MM.1S (cell line): ENCODE measurements at places on chromosomes 1 and 21.

- no peak for DNase-seq
Measured at GRCh38 chr1:110345480-110345879, 6.3 kb downstream of the RBM15 start.

GRCh38 chr1:182392050-182393028 is 749 bp upstream of the GLUL start:
- no peak for DNase-seq

GRCh38 chr1:192277635-192278034 is 39.2 kb upstream of the RGS21 start:
- no peak for DNase-seq

DNA sequence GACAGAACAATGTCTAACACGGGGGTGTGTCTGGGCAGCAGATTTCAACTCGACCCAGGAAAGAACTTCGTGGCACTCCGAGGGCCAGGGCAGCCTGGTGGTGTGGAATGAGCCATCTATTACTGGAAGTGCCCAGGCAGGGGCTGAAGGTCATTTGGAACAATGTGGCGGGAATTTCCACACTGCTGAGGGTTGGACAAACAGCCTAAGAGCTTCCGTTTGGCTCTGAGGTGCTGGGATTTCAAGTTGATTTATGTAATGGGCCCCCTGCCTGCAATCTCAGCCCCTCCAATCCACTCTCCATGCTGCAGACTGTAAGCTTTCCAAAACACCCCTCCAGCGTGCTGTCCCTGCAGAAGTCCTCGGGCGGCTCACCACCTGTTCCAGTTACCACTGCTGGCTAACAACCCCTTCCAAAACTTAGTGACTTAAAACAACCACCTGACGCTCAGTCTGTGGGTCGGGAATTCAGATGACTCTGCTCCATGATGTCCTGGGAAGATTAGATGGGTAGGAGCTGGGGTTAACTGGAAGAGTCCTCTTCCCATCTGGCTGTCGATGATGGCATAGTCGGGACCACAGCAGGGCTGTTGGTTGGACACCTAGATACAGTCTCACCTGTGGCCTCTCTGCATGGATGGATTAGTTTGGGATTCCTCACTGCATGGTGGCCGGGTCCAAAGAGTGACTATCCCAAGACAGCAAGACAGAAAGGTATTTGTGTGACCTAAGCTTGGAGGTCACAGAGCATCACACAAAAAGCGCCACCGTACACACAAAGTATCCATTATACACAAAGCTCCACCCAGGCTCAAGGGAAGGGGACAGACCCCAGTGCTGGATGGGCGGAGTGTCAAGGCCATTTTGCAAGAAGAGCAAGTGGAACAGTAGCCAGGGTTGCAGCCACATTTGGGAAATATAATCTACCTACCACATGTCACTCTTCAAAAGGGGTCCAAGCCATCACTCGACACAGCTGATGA is 89.7 kb upstream of the IFFO2 start:
- no peak for DNase-seq

DNA sequence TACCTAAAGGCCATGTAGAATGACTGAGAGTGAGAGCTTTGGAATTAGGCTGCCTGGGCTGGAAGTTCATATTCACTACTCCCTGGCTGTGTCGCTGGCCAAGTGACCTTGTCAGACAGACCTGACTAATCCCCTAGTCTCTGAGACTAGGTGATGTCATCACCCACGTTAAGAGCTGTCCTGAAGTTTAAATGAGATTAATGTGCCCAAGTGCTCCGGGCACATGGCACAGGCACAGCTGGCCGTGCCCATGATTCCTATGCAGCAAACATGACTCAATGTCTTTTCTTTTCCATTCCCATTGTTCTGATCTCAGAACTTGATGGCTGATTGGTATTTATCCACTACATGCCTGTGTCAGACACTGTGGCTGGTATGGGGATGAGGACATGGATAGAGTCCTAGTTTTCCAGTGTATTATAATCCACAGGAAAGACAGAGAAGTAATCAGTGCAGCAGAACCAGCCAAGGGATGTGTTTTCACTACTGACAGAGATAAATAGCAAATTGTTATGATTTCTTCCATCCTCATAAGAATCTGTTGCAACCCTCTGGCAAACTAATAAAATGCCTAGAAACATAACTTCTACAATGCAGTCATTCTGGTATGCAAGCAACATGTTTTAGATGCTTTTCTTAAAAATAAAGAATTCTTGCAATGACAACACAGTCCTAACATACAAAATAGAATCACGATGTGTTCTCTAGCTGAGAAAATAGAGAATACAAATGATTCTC is 180.9 kb downstream of the PCP4 start:
- no peak for DNase-seq

DNA sequence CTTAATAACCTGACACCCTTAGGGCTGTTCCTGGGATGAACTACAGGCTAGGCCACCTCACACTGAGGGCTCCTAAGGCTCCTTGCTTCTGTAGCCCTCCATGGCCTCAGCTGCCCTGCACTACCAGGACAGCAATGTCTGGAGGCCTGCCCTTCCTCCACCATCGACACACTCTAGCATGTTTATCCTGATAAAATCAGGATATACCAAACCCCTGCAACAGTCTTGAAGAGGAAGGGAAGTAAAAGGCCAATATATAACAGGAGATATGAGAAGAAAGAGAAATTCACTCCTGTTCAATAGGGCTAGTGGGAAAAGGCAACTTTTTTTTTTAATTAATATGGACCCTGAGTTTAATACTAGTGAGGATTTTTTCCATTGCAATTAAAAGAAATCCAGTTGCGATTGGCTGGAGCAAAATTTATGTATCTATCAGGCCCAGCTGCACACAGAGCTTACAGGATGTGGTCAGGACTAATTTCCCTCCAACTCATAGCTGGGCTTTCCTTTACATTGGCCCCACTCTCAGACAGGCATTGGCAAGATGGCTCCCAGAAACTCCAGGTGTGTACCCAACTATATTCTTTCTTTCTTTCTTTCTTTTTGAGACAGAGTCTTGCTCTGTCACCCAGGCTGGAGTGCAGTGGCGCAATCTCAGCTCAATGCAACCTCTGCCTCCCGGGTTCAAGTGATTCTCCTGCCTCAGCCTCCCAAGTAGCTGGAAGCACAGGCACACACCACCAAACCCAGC is 13.5 kb upstream of the ATP2B4 start:
- DNase-seq, result peak; percentile 86

DNA sequence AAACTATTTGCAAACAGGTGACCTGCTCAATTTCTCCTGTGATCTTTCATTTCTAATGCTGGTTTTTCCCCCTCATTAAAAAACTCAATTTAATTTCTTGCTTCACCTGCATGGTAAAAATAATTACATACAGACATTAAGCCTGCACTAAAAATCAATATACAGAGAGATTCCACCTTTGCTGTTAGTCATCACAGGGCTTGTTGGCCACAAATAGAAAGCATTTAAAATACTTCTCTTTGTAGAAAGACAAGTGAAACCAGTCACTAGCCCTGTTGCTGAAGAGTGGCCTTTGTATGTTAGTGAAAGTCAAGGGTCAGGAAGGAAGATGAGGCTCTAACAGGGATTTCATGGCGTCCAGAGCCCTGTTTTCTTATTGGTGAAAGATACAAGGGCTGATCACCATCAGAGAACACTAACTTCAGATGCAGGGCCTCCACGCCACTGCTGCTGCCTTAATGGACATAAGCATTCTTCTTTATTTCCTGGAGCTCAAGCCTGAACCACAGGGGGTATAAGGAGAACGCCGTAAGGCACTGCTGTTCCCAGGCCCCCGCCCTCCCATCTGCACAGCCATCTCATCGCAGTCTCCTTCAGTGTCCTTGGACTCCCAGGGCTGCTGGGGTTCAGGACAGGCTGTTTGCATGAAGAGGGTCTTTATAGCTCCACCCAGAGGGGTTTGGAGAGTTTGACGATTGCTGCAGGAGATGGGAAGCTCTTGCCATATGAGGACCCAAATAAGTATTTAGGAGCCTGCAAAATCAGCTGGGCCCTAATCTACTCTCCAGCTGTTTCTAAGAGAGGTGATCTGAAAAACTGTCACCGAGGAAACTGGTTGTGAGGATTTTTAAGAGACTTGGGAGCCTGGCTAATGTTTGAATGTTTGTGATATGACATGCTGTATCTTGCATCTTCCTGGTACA is 117.3 kb upstream of the IRF2BP2 start:
- DNase-seq, result peak; percentile 60

DNA sequence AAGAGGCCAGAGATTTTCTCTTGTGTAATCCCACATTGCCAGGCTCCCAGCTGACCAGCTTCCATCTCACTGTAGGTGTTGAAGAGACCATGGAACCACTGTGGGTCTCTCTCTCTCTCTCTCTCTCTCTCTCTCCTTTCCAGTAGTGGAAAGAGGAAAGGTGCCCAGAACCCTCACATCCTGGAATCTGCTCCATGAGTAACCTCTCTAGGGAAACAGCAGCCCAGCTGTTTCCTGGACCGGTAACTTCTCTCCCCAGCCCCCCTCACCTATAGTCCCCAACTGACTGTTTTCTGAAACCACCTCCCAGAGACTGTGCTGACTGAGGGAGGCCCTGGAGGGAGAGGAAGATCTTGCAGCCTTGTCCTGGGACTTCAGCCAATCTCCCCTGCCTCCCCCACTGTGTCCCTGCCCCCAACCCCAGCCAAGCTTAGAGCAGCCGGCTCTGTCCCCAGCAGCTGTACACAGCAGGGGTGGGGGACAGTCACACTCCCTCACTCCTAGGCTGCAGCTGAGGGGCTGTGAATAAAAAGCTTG is 20.6 kb upstream of the SLC45A3 start:
- DNase-seq, result no peak

DNA sequence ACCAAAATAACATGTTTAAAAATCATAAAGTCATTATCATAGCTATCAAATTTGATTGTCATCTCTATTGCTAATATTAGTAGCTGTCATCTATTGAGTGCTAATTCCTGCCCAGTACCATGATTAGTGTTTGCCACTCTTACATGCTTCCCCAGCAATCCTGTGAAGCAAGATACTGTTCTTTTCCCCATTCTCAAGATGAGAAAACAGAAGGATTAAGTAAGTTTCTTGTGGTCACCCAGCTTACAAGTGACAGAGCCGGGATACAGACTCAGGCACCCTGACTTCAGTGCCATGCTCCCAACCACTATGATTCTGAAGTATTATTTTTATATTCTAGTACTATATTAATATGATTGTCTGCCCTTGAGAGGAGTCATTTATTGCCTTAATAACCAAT is 36.5 kb downstream of the LRRC8C start:
- peak; percentile 18 for DNase-seq

- no peak for DNase-seq
Measured at GRCh38 chr1:109636201-109636952, 16.7 kb downstream of the AMPD2 start.

DNA sequence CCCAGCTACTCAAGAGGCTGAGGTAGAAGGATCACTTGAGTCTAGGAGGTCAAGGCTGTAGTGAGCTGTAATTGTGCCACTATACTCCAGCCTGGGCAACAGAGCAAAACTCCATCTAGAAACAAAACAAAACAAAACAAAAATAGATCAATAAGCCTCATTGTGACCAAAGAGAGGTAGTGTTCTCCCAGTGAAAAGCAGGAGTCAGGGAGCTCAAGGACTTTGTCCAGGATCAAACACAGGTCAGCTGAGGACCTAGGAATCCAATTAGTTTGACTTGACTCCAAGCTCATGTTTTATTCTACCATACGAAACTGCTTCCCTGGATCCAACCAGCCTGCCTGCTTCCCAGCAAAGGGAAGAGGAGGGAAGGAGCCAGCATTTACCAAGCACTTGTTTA is 21.5 kb upstream of the QSOX1 start:
- DNase-seq, result no peak

GRCh38 chr1:212244441-212244840 is 40.8 kb upstream of the PPP2R5A start:
- no peak for DNase-seq

- DNase-seq, result peak; percentile 6
Measured at GRCh38 chr1:96049759-96050409, 671.7 kb upstream of the PTBP2 start.

DNA sequence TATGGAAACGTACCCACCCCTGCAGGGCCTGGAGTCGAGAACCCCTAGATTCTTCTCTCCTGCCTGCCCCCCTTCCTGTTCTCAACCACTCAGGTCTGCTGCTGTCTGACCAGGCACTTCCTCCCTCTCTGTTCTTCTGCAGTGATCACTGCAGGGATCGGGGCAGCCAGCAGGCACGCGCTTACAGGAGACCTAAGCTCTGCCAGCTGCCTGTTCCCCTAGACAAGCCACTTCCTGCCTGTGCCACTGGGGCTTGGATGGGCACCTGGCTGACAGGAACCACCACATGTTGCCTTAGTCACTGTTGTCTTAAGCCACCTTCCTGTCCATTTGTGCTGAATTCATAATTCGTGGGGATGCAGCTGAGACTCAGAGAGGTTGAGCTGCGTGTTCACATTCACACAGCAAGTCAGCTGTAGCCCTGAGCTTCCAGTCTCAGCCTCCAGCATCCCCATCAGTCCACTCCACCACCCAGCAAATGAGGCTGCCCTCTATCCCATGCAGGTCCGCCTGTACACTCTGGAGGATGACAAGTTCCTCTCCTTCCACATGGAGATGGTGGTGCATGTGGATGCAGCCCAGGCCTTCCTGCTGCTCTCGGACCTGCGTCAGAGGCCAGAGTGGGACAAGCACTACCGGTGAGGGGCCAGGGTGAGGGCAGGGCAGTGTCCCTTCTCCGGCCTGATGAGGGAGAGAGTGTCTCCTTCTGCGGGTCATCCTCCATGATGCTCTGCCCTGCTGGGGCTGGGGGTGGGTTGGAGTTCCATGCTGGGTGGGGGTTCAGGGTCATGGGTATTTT is 18.6 kb downstream of the FAM151A start:
- DNase-seq, result peak; percentile 83

GRCh38 chr1:165960136-165960535 is 132.7 kb downstream of the UCK2 start:
- no peak for DNase-seq

- DNase-seq, result no peak
Measured at GRCh38 chr1:8813016-8813763, 4.2 kb downstream of the RERE start.

GRCh38 chr1:242146652-242147051 is 147.8 kb upstream of the MAP1LC3C start:
- DNase-seq, result no peak
